GM23248 (cell line): ENCODE measurements at places on chromosomes 12 and 14.

DNA sequence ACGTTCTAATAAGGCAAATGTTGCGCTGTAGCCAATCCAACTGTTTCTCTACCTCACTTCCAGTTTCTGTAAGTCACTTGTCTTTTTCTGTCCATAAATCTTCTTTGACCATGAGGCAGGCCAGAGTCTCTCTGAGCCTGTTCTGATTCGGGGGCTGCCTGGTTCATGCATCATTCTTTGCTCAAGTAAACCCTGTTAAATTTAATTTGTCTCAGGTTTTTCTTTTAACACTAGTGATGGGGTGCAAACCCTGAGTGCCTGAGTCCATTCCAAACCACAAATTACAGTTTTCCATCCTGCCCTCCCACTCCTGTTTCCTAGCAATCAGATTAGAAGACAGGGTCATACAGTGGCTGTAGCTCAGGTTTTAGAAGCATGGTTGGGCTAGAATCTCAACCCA lies 41.9 kb downstream of the VWF start:
- DNase-seq, result no peak

- DNase-seq, result no peak
Measured at GRCh38 chr12:20374795-20375194, 6.5 kb downstream of the PDE3A start.

DNA sequence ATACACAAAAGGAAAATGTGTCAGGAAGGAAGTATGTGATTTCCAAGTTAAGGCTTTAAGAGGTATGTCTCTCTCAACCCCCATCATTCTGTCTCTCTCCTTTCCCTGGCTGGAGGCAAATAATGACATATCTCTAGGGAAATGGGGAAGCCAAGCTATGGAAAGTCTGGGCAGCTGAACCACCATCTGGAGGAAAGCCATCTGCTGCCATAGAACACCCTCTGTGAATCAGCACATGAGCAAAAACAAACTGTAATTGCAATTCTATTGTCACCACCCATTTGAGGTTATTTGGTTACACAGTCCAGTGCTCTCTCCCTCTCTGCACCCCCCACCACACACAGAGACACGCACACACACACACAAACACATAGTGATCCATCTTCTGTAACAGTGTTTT lies 766.2 kb downstream of the FLRT2 start:
- DNase-seq, result no peak

DNA sequence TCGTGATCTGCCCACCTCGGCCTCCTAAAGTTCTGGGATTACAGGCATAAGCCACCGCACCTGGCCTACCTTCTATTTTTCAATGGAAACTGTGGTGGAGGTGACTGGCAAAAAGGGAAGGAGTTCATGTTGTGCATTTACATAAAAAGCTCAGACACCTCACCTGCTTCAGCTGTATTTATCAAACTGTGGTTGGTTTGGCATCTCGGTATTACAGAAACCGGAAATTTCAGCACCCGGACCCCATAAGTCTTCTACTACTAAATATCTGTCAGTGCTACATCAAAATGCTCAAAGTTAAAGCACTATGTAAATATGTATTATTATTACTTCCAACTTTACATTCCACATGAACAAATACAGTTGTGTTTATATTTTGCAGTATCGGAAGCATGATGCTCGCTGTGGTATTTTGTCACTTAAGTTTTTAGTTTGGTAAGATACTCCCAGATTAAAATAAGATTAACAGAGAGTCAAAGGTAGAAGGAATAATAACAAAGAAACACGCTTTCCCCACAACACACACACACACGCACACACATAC lies 95.4 kb downstream of the ITPR2 start:
- DNase-seq, result no peak

DNA sequence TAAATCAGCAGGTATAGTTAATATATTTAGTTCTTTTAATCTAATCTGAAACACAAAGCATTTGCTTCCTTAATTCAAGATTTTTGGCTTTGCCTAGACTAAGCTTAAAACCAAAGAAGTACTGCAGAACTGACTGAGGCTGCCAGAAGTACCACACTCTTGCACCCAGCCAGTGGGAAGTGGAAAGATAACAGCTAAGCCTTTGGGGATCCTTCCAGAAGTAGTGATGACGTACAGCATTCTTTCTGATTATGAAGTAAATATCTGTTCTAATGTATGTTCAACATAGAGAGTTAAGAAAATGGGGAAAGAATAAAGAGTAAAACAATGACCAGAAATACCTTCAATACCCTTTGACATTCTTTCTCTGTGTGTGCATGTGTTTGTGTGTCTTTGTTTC lies 19.3 kb downstream of the NTF3 start:
- DNase-seq, result no peak

GRCh38 chr12:62882696-62883095 lies 52.3 kb downstream of the PPM1H start:
- no peak for DNase-seq

GRCh38 chr14:90179357-90179756 lies 77.0 kb upstream of the PSMC1 start:
- no peak for DNase-seq

GRCh38 chr12:48796976-48797375 lies 8.1 kb upstream of the ADCY6 start:
- DNase-seq, result peak; percentile 36

GRCh38 chr14:75609606-75610475 lies 31.4 kb downstream of the FLVCR2 start:
- peak; percentile 27 for DNase-seq

DNA sequence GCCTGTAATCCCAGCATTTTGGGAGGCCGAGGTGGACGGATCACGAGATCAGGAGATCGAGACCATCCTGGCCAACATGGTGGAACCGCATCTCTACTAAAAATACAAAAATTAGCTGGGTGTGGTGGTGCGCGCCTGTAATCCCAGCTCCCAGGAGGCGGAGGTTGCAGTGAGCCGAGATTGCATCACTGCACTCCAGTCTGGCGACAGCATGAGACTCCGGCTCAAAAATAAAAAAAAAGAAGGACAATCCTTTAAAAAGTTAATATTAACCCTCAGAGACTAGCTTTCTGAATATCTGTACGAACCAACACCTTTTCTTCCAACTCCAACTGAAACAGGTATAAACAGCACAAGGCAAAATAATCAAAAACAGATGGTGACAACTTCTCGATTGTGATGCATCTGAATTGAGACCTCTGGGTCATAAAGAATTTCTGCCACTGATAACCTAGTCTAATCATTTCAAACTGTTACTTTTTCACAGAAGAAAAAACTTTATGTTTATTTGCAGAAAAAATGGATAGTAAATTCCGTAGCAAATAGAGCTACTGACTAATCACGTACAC lies 27.8 kb downstream of the CLIP1 start:
- DNase-seq, result peak; percentile 21

DNA sequence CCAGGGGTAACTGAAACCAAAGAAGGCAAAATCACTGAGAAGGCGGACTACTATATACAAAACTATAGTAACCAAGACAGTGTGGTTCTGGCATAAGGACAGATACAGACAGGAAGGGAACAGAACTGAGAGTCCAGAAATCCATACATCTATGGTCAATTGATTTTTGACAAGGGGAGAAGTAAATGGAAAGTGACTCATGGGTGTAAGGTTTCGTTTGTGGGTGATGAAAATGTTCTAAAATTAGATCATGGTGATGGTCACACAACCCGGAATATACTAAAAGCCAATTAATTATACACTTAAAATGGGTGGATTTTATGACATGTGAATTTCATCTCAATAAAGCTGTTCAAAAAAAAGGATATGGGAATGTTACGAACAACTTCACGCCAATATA lies 18.7 kb downstream of the ANGEL1 start:
- DNase-seq, result no peak

DNA sequence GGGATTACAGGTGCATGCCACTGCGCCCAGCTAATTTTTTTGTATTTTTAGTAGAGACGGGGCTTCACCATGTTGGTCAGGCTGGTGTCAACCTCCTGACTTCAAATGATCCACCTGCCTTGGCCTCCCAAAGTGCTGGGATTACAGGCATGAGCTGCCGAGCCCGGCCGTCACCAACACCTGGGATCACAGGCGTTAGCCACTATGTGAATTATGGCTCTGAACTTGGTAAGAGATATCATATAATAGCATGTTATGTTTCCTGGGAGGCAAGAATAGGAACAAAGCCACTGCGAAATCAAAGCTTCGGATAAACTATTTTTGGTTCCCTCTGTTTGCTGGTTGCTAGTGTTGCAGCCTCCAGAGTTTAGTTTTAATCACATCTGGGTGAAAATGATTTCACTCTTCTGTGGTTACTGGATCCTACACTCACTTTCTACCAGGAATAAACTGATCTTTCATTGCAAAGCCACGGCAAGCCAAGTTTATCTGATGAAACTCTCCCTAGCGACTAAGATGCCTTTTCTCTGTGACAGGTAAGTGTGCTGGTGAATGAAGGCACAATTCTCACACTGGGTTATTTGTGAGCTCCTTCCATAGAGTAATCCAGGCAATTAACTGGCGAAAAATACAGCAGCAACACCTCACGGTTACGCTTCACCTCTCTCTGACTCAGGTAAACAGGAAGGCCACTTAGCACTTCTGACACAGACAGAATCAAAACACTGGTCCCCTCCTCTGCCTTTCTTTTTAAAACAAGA lies 16.7 kb downstream of the SNRNP35 start:
- no peak for DNase-seq

- peak; percentile 39 for DNase-seq
Measured at GRCh38 chr12:88833641-88834116, 253.4 kb upstream of the KITLG start.

DNA sequence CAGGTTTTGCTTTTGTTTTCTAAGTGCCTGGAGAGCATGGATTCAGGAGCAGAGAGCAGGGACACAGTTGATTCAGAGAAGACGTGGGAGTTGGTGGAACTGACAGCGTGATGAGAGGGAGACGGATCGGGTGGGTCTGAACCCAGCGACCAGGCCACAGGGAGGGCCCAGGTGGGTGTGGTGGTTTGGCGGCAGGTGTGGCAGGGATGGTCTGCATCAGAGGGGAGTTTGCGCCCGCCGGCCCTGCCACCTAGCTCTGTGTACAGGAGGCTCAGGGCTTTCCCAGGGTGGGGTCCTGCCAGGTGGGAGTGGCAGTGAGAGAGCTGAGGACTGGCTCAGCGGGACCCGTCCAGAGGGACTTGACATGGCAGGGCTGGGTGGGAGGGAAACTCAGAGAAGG lies 33.3 kb upstream of the DIO3 start:
- DNase-seq, result no peak

- DNase-seq, result no peak
Measured at GRCh38 chr14:24312736-24313507, 1.6 kb downstream of the LTB4R start.

DNA sequence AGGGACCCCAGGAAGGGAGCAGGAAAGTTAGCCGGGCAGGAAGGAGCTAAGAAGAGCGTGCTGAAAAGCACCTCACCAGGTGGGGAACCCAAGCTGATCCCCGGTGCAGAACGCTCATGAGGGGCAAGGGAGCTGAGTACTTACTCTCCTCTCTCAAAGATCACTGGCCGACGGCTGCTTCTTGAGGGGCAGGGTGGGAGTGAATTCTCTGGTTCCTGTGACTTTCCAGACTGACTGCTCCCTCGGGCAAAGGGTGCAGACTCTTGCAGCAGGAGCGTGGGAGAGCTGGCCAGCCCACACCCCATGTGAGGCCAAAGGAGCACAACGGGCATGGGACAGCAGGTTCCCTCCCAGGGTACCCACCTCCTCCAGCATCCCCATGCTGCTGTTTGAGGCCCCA lies 44.9 kb upstream of the DIO3 start:
- DNase-seq, result no peak

- no peak for DNase-seq
Measured at GRCh38 chr12:109916045-109916444, 16.0 kb downstream of the TCHP start.

GRCh38 chr12:75471902-75472890 lies 8.4 kb upstream of the GLIPR1 start:
- DNase-seq, result no peak

DNA sequence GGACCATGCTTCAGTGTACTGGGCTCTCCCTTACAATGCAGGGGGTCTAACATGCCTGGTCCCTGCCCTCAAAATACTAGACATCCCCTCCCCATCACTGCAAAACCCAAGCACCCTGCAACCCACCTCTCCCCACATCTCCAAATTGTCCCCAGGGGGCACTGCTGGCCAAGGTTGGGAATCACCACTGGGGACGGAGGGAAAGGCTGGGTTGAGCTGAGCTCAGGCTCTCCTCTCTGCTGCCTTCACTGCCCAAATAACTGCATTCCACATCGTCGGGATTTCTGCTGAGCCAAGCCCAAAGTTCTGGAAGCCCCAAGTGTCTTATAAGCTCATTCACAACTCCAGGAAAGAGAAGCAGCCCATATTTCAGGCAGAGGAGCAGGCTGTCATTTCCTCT lies 69.6 kb downstream of the NT5DC3 start:
- peak; percentile 63 for DNase-seq

DNA sequence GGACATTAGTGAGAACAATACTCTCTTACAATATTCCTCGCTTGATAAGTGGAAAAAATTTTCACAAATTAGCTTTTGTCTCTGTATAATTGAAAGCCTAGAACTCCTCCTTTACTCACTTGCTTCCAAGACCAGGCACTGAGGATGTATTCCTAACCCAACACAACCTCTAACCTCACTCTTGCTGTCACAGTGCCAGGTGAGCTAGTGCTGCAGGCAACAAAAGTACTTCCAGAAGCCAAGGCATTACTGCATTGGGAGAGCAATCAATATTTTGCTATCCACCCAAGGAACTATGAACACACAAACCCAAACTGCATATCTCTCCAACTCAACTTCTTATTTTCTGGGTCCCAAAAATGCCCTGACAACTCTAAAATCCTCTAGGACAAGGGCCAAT lies 1081.0 kb downstream of the VRK1 start:
- no peak for DNase-seq

- DNase-seq, result no peak
Measured at GRCh38 chr14:78278464-78279250, 108.5 kb downstream of the NRXN3 start.

GRCh38 chr14:95733212-95733611 lies 19.3 kb upstream of the TCL1A start:
- no peak for DNase-seq

DNA sequence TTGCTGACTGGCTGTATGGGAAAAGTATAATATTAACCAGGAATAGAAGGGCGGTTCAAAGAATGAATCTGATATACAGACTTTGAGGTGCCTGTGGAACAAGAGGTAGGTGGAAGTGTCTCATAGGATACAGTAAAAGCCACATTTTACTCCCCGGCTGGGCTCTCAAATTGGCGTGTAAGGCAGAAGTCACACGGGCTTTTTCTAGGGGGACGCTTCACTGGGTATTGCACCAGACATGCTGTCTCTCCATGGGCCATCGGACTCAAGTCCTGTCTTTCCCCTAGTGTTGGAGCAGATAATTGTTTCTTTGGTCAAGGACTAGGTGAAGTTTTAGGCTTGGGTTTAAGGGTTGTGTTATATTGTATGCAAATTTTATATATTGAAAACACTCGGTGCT lies 9.1 kb downstream of the TMCC3 start:
- no peak for DNase-seq

- DNase-seq, result peak; percentile 89
Measured at GRCh38 chr12:6965026-6965661, 5.3 kb downstream of the PHB2 start.
